ENCODE measurements at places on chromosomes 11 and 22. TPM values are rescaled to one million over a fixed set of nuclear protein-coding genes. Genes with fewer than 3 reads are reported as not detected.

TRPM5 gene
- not detected for total RNA-seq

RNF215 gene
- 5.4 TPM for total RNA-seq

CEP164 gene
- total RNA-seq, result 4.9 TPM

USP2 gene
- total RNA-seq, result 173 TPM

ZFPL1 gene
- 23.7 TPM for total RNA-seq

SLC22A25 gene
- not detected for total RNA-seq

C11orf91 gene
- total RNA-seq, result not detected

OR56A1 gene
- total RNA-seq, result not detected

HSPB2 gene
- total RNA-seq, result 37.0 TPM

INPP5J gene
- 15.7 TPM for total RNA-seq

MFNG gene
- 13.9 TPM for total RNA-seq

NEAT1 gene
- total RNA-seq, result 508 TPM

OR6M1 gene
- total RNA-seq, result not detected

DDTL gene
- total RNA-seq, result 1.6 TPM

CD3E gene
- 1.1 TPM for total RNA-seq

OR52E5 gene
- total RNA-seq, result not detected

NRXN2 gene
- total RNA-seq, result 0.97 TPM

ARHGAP1 gene
- total RNA-seq, result 65.2 TPM

PGA4 gene
- 0.47 TPM for total RNA-seq

TNNI2 gene
- not detected for total RNA-seq

CARD18 gene
- 0.72 TPM for total RNA-seq

NRGN gene
- total RNA-seq, result 4.1 TPM

C22orf31 gene
- total RNA-seq, result not detected

KCNJ11 gene
- 29.2 TPM for total RNA-seq

SPDYC gene
- total RNA-seq, result not detected

BIK gene
- not detected for total RNA-seq

ESAM gene
- total RNA-seq, result 40.5 TPM

SCUBE2 gene
- 0.89 TPM for total RNA-seq

CLCF1 gene
- 0.89 TPM for total RNA-seq

Measured in left ventricle myocardium superior (tissue), 1 donor.